ENCODE measurements at places on chromosomes 2 and 18. TPM values are rescaled to one million over a fixed set of nuclear protein-coding genes. Genes with fewer than 3 reads are reported as not detected.

Gene RAB6D
- total RNA-seq = not detected

Gene SNTG2
- total RNA-seq = not detected

Gene C2orf78
- not detected for total RNA-seq

Gene ARID5A
- 47.2 TPM for total RNA-seq
